Hypothalamus (tissue), 51 donors: ENCODE measurements at places on chromosomes 7 and 10.

DNA sequence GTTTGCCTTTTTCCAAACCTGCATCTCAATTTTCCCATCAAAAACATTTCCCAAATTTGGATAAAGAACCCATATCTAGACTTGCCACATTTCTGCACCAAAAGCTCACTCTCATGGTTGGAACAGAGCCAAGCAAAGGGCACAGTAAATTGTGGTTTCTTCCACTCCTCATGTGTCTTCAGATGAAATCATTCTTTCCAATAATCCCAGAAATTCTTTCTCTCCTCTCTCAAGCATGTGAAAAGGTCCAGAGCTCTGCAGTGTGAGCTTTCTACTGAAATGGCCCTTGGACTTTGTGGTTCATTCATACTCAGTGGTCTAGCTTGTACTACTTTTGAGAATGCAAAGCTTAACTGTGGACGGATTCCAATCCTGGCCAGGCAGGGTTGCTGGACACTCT is 19.8 kb downstream of the PRSS2 start:
- no peak for DNase-seq

DNA sequence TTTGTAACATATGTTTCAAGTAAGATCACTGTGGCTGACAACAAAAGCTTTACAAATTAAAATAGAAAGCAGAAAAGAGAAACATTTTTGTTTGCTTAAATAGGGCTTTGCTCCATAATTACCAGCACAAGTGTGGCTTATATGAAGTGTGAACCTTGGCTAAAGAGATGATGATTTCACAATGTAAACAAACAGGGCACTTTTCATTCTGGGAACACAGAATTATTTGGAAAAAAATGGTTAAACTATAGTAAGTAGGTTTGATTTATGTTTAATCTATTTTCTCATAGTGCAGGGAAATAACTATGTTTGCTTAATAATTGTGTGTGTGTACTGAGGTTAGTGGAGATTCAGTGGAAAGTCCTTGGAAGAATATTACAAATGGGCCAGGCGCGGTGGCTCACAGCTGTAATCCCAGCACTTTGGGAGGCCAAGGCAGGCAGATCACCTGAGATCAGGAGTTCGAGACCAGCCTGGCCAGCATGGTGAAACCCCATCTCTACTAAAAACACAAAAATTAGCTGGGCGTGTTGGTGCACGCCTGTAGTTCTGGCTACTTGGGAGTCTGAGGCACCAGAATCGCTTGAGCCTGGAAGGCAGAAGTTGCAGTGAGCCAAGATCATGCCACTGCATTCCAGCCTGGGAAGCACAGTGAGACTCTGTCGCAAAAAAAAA is 19.1 kb upstream of the OTUD1 start:
- no peak for DNase-seq

GRCh38 chr10:83991986-83992753 is 147.1 kb upstream of the GHITM start:
- DNase-seq: no peak

DNA sequence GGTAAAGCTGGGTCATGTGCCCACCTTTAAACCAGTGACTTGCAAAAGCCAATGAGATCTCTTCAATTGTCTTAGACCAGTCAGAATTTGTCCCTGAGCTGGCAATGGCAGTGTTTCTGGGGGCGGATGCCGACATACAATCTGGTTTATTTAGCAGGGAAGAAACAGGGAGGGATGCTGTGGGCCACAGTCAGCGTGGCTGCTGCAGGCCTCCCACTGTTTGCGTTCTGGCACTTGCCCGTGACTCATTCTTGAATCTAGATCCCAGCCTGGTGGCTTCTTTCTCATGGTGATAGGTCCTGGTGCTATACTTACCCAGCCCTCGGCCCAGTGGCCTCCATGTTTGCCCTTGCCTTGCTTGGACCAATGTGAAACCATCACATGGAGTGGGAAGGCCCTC is 3.1 kb upstream of the CPA1 start:
- DNase-seq: no peak

DNA sequence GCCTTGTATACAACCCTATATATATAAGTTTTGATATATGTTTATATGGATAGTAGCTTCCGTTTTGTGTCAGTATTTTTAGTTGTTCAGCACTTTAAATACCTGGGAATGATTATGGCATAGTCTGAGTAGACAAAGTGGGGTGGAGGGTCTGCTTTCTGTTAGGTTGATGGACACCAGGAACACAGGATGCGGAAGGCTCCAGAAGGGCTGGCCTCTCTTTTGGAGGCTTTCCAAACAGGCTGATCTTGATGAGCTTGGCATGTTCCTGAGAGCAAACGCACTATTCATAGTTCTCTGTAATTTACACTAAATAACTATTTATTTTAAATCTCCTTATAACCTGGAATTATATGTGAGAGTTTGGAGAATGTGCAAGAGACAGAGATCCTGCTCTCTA is 12.7 kb downstream of the AKR1E2 start:
- no peak for DNase-seq

DNA sequence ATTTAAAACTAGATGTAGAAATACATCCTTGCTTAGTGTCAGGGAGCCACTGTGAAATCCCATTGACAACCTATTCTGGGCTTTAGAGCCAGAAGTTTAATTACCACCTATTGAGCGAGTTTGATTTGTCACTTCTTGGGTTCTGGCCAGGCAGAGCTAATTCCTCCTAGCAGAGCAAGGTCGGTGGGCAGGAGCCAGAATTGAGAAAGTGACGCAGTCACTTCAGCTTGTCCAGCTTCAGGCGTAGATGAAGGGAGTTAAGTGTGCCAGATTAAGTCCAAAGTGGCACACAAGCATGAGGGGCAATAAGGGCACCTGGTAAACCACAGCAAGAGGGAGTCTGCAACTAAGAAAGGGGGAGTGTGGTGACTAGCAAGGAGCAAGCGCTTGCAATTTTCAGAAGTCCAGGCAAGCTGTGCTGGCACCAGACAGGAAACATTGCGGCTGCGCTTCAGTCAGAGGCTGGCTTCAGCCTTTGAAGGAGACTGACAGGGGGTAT is 119.4 kb downstream of the ST7 start:
- DNase-seq: peak; percentile 74

DNA sequence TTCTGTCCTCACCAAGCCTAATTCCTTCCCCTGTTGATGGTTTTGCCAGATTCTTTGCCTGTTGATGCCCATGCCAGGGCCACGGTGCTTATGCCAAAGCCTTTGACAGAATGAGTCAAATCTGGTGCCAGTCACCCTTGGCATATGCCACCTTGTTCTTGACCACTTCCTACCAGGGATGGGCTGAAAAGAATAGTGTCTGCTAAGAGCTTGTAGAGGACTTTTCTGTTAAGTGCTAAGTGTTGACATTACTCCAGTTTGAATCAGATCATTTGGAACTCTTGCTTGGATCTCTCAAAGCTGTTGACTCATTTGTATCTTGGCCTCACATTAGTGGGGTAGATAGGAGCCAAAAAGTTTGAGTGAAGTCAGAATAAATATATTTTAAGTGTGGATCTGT is 661.2 kb downstream of the AUTS2 start:
- peak; percentile 2 for DNase-seq

- no peak for DNase-seq
These were observed 172.9 kb downstream of the SPAG6 start for GRCh38 chr10:22518167-22518724.

DNA sequence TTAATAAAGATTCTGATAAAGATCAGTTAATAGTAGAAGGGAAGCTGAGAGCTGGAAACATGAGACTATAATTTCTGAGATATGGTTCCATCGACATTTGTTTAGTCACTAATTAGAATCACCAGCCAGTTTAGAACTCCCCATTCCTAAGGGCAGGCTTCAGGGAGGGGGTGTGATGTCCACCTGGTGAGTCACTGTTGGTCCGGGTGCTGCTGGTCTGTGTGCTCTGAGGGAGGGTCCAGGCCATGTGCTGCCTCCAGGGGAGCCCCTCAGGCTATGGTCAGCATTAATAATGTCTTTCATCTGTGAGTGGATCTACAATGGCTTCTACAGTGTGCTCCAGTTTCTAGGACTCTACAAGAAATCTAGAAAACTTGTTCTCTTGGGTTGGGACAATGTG is 115.8 kb downstream of the ADAM12 start:
- no peak for DNase-seq

- no peak for DNase-seq
These were observed 969.7 kb downstream of the GATA3 start for GRCh38 chr10:9024210-9024609.

DNA sequence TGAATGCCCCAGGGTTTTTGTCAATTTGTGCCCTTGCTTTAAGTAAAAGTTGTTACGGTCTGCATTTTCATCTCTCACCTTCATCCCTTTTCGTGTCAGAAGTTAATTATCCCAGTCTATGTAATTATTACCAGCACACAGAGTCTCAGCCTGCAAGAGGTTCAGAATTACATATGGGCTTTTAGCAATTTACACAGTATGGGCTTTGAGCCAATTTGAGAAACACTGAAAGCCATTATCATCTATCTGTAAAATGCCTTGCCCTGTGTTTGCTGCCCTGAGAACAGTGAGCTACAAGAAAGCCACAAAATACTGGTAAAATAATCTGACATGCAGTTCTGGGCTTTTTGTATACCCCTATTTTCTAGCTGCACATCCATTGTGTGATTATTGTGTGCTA is 125.6 kb upstream of the STEAP4 start:
- DNase-seq: no peak

- no peak for DNase-seq
These were observed 377.6 kb downstream of the ANKRD7 start for GRCh38 chr7:118602090-118602489.

- peak; percentile 4 for DNase-seq
These were observed 14.8 kb downstream of the ZSCAN25 start for GRCh38 chr7:99631295-99632109.

DNA sequence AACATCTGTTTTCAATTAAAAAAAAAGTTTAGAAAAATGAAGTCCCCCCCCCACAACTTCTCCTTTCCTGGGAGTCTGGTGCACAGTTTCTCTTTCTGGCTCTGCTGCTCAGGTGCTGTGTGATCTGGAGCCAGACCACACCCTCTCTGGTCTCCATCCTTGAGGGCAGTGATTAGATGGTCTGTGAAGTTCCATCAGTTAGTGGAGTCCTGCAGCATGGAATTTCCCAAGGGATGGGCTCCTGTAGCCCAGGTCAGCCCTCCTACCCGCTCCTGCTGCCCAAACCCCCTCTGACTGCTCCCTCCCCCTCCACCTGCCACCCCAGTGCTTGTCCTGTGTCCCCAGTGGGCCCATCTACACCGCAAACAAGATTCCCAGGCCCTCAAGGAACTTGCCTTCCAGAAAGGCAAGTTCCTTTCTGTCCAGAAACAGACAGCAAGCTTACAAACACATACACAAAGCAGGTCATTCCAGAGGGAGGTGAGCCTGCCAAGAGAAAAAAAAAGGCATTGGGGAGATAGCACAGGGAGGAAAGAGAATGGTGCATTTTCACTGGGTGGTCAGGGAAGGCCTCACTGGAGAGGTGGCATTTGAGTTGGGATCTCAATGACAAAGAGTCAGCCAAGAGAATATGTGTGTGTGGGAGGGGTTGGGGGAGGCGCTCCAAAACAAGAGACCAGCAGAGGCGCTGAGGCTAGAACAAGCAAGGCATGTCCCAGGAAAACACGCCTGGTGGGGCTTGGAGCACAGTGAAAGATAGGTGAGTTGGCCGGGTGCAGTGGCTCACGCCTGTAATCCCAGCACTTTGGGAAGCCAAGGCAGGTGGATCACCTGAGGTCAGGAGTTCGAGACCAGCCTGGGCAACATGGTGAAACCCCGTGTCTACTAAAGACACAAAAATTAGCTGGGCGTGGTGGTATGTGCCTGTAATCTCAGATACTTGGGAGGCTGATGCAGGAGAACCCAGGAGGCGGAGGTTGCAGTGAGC is 49.5 kb upstream of the SLC29A3 start:
- no peak for DNase-seq
